ENCODE measurements at places on chromosomes 3 and 15.

DNA sequence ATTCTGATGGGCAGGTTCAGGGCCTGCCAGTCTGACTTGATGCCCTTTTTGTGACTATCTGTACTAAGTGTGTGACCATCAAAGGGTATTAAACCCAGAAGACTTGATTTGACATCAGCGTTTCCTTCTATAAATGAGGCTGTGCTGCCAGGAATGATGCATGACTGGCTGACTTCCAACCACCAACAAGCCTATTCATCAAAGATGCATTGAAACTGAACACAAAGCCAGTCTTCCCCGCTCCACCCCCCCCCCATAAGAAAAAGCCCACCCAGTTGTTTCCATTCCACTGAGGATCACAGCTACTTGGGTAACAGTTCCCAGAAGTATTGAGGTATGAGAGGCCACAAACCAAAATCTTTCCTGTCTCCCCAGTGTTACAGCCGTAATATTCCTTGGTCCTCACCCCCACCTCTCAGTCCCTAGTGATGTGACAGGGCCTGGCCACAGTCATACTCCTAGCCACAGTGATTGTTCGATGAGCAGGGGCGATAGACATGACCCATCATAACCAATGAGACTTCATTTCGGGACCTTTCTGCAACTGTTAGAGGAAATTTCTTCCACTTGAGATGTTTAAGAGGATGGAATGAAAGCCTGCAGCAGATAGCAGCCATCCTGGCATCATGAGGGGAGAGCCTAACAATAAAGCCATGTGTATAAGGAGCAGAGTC lies 22.6 kb downstream of the SH3BP5 start:
- no peak for DNase-seq

DNA sequence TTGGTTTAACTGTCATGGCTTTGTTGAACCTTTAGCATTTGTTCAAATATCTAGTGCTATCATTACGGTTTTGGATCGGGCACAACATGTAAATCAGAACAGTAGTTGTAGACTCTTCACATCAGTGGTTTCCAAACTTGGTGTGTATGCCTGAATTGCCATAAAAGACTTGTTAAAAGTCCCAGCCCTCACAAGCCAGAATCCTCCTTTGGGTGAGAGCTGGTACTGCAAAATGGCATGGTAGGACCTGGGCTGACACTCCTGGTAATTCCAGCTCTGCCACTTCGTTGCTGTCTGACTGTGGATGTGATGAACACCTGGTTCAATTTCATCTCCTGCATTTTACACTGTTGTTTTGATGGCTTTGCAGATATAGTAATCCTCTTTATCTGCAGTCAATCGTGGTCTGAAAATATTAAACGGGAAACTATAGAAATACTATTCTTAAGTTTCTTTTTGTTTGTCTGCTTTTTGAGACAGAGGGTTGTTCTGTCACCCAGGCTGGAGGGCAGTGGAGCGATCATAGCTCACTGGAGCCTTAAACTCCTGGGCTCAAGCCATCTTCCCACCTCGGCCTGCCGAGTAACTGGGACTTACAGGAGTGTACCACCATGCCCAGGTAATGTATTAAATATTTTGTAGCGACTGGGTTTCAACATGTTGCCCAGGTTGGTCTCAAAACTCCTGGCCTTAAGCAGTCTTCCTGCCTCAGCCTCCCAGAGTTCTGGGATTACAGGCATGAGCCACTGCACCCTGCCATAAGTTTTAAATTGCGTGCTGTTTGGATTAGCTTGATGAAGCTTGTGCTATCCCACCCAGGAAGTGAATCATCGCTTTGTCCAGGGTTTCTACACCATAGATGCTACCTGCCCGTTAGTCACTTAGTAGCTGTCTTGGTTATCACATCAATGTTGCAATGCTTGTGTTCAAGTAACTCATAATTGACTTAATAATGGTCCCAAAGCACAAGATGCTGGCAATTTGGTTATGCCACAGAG lies 61.6 kb downstream of the RAB7A start:
- DNase-seq: no peak

- peak; percentile 63 for DNase-seq
Measured at GRCh38 chr15:35519541-35520149, 26.3 kb downstream of the DPH6 start.

DNA sequence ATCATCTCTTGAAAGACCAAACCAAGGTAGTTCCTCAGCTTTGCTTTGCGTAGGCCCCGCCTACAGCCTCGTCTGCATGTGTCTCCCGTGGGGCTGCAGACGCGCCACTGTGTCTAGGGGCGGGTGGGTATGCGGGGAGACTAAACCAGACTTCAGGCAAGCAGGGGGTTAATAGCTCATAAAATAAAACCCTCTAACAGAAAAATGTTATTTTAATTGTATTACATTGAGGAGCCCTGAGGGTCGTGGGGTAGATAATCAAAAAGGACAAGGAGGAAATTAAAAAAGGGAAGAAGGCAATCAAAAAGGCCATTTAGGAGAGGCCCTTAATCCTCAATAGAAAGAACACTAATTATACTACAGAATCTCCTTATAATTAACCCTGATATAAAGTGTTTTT lies 247.6 kb upstream of the ICE2 start:
- DNase-seq: no peak

GRCh38 chr3:134642445-134643149 lies 8.2 kb downstream of the KY start:
- DNase-seq: no peak

GRCh38 chr3:28013864-28014473 lies 227.4 kb upstream of the CMC1 start:
- no peak for DNase-seq

- DNase-seq: no peak
Measured at GRCh38 chr3:53817809-53818208, 28.4 kb downstream of the CHDH start.

All from myocyte (in vitro differentiated cells).